Esophagus mucosa (tissue), 1 donor: ENCODE measurements at places on chromosomes 1 and 21.
A peak's percentile ranks its signal among the peaks of the same experiment; 100 is the strongest.

DNA sequence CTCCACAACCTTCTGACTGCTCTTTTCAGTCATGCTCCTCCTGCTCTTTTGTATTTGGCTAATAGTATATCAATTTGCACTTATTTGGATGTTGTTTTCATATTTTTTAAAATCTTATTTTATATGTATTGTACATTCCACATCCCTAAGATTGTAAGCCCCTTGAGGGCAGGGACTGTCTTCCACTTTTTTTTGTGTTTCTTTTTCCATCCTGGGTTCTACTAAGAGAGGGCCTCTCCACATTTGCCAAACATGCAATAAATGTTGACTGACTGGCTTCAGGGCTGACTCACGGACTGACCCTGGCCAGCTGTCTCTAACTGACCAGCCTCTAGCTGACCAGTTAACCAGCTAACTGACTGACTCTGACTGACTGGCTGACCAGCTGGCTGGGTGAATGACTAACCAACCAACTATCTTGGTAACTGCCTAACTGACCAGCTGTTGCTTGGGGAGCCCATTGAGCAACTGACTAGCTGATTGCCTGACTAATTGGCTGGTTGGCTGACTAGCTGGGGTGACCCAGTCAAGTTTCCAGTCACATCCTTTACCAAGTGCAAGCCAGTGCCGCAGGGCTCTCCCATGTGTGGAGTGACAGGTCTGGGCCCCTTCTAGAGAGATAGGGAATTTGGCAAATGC is 16.1 kb downstream of the CSF1 start:
- ATAC-seq, result no peak

GRCh38 chr1:15640667-15641066 is 23.4 kb downstream of the DDI2 start:
- no peak for ATAC-seq

DNA sequence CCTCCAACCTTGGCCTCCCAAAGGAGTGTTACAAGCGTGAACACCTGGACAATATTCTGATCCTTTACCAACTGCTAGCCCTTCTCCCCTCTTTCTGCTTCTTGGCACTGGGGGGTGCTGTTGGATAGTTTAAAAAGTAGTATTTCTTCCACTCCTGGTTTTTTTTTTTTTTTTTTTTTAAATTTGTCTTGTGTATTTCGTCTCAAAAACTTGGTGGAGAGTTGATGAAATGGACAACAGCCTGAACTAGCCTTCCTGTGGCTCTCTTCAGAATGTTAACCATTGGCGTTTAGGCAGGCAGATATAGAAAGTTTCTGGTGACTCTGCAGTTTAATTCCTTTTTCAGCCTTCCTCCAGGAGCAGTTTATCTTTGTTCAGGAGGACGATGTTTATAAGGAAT is 69.7 kb upstream of the USP24 start:
- peak; percentile 54 for ATAC-seq

GRCh38 chr1:155968670-155969069 is 9.7 kb downstream of the ARHGEF2 start:
- ATAC-seq, result no peak

GRCh38 chr1:247386687-247387086 is 29.3 kb upstream of the NLRP3 start:
- ATAC-seq, result no peak

DNA sequence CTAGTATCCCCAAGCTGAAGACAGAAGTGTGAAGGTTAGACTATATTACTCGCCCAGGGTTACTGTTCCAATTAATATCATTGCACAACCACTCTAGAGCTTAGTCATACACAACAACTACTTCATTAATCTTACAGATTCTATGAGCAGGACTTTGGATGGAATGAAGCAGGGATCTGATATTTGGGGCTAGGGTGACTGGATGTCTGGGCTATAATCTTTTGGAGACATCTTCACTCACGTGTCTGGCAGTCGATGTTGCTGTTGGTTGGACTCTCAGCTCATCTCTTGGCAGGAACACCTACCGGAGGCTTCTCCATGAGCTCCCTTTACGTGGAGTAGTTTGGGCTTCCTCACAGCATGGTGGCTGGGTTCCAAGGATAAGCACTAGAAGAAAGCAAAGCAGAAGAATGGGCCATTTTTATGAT is 519.2 kb upstream of the B3GALT2 start:
- peak; percentile 53 for ATAC-seq
